ENCODE measurements at places on chromosomes 12 and 14.

DNA sequence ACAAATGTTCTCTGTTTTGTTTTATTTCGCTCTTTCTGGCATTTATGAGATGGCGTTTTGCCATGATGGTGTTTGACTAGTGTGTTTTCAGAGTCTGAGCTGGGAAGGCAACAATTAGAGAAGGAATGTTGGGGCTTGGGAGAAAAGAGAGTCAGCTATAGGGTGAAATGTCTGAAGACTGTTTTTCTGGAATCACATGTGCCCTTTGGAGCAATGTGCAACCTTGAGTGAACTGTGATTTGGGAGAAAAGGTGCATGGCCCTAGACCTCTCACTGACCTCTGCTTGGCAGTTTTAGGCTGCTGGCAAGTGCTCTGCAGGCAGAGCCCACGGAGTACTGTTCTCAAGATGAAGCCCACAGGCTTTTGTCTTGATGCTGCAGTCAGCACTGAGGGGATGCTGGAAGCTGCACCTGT lies 379.9 kb upstream of the PDE3A start:
- no peak for DNase-seq

DNA sequence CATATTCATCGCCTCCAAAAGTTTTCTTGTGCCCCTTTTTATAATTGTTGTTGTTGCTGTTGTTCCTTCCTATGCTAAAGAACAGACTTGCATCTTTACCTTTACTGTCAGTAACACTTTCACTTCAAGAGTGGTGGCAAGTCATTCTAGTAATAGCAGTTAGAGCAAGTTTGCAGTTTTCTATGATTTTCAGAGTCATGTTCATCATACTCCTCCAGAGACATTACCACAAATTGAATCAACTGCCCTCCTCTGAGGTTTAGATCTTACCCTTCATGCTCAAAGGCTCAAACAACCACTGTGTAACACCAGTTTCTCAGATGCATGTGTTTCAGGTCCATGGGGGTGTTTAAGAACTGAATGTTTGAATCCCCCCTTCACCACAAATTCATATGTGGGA lies 763.4 kb downstream of the LRFN5 start:
- no peak for DNase-seq

- no peak for DNase-seq
Observed at GRCh38 chr12:80627782-80628181, 79.7 kb upstream of the MYF6 start.

DNA sequence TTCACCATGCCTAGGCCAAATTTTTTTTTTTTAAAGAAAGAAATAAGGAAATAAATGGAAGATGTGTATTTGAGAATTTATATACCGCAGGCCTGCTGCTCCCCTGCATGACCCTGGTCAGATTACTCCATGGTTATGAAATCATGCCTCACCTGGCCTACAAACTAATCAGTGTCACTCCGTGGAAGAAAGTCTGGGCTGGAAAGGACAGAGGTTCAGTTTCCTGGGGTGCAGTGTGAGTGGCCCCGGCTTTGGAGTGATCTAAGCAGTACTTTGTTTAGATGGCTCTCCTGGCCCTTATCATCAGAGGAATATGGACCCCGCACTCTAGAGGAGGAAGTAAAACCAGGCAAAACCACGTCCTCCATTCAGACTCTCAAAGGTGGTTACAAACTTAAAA lies 9.6 kb downstream of the APOBEC1 start:
- no peak for DNase-seq

GRCh38 chr14:29756019-29756385 lies 171.6 kb downstream of the PRKD1 start:
- no peak for DNase-seq

DNA sequence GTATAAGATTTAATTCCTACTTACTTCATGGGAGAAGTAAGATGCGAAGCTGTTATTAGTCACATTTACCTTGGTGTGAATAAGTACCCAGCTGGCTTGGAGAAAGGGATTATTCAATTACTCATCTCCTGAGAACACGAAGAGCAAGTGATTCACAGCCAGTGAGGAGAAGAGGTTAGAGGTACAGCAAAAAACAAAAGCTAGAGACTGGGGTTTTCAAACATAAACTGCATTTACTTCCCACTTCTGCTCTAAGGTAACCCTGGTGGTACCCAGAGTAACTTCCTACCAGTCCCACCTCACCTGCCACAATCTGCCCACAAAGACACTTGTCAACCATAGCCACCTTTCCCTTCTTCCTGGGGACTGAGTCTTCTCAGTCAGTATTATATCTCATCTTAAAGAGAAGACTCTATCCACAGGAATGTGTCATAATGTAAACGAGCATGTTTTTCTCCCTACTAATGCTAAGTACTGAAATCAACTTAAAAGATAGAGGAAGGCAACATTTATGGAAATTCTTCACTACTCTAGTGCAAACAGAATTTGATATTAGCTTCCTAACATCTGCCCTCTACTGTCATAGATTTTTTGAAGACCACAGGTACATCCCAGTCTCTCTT lies 6.0 kb upstream of the IL22 start:
- DNase-seq = no peak

DNA sequence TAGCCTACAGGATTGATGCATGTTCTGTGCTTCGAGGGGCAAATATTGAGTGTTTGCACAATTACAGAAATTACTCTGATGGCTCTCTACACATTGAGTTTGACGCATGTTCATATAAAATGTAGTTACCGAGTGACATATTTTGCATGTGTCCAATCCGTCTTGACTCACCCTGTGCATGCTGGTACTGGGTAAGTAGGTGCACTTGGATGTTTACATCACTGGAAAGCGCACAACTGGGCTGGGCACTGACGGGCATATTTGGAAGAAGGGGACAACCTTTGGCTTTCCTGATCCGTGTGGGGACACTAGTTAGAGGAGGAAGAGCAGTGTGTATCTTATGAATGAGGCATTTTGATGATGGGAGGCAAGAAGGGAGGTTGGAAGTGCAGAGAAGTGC lies 4.9 kb upstream of the KRT6A start:
- no peak for DNase-seq

- DNase-seq = no peak
Observed at GRCh38 chr14:22671622-22672021, 27.5 kb upstream of the OR6J1 start.

GRCh38 chr14:67646131-67646530 lies 26.4 kb downstream of the ARG2 start:
- no peak for DNase-seq

- no peak for DNase-seq
Observed at GRCh38 chr14:76181546-76181945, 29.8 kb downstream of the GPATCH2L start.

DNA sequence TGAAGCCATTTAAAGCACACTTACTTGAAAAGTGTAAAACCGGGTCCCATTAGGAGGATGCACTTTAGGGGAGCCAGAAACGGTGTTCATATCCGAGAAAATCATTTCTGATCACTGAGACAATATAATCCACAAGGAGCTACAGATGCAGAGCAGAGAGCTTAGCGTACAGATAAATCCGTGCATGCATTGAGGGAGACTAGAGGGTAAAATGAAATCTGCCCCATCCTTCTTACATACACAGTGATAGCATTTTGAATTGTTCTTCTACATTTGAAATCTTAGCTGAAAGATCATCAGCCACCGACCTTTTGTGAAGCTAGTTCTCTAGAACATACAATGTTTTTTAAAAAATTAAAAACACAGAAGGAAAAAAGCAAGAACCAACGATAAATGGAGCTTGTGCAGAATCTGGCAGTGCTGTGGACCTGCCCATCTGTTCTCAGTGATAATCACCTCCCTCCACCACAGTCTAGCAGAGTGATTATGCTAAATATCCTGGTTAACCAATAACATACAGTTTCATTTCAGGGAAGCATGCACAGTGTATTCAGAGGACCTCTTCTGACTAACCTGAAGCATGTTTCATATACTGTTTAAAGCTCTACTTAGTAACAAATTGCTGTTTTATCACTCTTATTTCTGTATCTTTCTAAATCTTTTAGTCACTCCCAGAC lies 161.1 kb downstream of the PPFIA2 start:
- no peak for DNase-seq

- no peak for DNase-seq
Observed at GRCh38 chr14:76967788-76968187, 60.7 kb downstream of the IRF2BPL start.

- peak; percentile 66 for DNase-seq
Observed at GRCh38 chr12:67068761-67069450, 200.3 kb upstream of the CAND1 start.

DNA sequence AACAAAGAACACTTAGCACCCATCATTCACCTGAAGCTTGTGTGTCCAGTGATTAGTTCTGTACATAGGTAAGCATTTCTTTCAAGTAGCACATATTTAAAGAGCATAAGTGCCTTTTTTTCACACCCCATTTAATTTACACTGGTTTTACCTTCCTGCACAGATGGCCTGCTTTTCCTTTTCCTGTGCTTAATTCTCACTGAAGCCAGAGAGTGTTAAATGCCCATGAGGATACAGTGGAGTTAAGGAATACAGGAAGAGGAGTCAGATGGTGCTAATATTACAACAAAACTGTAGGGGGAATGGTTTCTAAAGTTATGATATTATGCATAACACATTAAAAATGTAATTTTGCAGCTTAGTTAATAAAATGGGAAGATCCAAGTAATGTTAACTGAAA lies 31.0 kb upstream of the SLC38A1 start:
- DNase-seq = no peak

- DNase-seq = no peak
Observed at GRCh38 chr12:78120866-78121560, 290.3 kb downstream of the NAV3 start.

- no peak for DNase-seq
Observed at GRCh38 chr12:104570174-104570907, 113.6 kb downstream of the CHST11 start.

GRCh38 chr14:68397371-68397811 lies 395.5 kb downstream of the ZFP36L1 start:
- no peak for DNase-seq

GRCh38 chr12:7496451-7496850 lies 7.1 kb downstream of the CD163 start:
- DNase-seq = no peak

DNA sequence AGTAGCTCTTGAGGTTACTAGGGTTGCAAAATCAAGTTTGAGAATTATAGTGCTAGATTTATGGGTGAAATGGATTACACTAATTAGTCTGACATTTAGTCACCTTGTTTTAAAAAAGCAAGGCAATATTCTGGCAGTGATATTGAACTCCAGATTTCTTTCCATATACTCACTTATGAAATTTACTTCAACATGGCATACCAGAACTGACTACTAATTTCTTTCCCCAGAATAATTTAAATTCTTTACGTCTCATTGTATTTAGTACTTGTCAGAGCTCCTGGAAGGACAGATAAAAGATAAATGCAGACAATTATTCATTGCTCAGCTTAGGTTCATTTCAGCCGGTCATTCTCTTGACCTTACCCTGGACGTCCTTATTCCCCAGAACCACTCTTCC lies 24.3 kb downstream of the EMP1 start:
- no peak for DNase-seq
